KBM-7 (cell line): ENCODE measurements at places on chromosomes 11 and 22.

GRCh38 chr22:39622881-39623367 is 52.4 kb downstream of the CACNA1I start:
- DNase-seq: peak; percentile 41

DNA sequence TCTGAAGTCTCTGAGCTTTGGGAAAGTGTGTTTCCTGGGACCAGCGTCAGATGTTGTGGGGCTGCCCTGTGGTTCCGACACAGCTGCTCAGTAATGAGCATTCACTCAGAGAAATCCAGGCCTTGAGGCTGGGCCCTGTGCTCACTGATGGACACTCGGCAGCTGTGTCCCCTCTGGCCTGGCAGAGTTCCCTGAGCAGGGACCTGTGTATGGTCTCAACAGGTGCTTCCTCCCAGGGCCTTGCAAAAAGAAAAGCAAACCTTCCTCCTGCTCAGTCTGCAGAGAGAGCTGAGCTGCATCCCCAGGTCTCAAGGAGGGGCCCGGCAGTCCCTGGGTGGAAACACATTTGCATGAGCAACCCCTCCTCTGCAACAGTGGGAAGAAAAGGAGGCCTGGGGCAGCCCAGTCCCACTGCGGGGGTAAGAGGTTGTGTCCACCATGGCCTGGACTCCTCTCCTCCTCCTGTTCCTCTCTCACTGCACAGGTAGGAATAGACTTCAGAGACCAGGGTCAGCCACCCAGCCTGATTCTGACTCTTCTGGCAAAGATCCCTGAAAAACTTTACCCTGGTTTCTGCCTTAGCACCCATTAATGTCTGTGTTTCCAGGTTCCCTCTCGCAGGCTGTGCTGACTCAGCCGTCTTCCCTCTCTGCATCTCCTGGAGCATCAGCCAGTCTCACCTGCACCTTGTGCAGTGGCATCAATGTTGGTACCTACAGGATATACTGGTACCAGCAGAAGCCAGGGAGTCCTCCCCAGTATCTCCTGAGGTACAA is 131.2 kb downstream of the VPREB1 start:
- no peak for DNase-seq

GRCh38 chr11:117907276-117908108 is 21.7 kb downstream of the TMPRSS13 start:
- DNase-seq: peak; percentile 88

DNA sequence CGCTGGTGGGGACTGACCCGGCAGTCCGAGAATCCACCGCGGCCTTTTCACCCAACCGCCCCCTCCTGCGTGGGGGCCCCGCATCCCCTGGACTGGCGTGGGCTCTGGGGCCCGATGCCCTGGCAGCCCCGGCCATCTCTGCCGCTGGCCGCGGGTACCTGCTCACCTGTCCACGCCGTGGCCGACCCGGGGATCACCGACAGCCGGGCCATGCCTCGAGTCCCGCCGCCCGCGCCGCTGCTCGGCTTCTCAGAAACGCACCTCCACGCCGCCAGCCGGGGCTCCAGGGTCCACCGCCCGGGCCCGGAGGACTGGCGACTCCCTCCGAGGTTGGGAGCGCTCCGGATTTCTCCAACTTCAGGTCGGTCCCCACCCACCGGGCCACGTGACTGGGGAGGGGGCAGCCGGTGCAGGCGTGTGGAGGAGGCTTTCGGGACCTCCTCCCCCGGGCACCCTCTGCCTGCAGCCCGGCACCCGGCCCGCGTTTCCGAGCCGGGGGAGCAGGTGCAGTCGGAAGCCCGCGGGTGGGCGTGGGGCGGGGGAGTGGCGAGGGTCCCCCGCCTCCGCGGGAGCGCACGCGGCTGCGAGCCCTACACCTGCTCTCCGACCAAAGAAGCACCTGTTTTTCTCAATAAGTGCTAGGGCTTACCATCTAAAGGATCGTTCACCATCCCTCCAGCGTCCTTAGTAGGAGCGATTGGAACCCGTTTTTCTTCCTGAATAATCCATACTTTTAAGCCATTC is 554 bp upstream of the NRIP3 start:
- DNase-seq: no peak

DNA sequence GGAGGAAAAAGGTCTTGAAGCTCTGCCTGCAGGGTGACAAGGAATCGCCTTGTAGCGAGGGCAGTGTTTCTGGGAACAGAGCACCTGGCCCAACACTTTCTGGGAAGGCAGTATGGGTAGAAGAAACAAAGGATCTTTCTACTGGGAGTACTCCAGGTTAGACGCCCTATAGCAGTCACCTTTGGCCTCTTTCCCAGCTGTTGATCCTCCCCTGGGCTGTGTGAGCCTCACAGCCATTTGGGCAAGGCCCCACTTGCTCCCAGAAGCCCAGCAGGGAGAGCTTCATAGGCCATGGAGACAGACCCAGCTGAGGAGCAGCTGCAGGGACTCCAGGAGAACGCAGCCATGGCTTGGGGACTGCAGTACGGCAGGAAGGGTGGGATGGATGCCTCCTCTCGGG is 1.2 kb downstream of the SLCO2B1 start:
- no peak for DNase-seq

GRCh38 chr22:38267086-38267485 is 5.7 kb downstream of the TMEM184B start:
- DNase-seq: peak; percentile 83

GRCh38 chr11:17590463-17590862 is 43.4 kb downstream of the OTOG start:
- DNase-seq: no peak

DNA sequence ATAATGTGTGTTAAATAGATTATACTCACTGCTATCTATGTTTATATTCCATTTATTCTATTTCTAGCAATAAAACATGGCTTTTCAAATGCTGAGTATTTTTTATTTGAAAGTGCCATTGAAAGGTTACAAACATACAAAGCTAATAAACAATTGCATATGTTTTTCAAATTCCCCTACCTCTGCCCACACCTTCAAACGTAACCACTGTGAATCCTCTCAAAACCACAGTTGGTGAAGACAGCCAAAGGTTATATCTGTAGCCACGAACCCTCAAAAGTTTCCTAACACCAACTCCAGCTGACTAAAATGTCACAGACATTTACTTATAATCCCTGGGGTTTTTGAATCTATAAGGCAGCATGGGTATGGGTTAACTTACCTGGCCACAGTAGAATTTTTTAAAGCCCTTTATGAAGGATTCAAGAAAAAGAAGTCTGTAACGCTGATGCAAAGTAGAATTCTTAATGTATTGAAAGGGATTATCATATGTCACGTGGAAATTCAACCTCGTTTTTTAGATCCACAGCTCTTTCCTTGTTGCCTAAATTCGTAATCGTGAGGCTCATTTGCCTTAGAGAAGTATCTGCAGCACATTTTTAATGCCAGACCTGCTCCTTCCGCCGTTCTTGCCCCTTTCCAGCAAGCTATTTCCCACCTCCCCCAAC is 122.5 kb upstream of the ZC3H12C start:
- DNase-seq: no peak

GRCh38 chr11:121540627-121541026 is 87.9 kb upstream of the SORL1-AS1 start:
- DNase-seq: no peak

DNA sequence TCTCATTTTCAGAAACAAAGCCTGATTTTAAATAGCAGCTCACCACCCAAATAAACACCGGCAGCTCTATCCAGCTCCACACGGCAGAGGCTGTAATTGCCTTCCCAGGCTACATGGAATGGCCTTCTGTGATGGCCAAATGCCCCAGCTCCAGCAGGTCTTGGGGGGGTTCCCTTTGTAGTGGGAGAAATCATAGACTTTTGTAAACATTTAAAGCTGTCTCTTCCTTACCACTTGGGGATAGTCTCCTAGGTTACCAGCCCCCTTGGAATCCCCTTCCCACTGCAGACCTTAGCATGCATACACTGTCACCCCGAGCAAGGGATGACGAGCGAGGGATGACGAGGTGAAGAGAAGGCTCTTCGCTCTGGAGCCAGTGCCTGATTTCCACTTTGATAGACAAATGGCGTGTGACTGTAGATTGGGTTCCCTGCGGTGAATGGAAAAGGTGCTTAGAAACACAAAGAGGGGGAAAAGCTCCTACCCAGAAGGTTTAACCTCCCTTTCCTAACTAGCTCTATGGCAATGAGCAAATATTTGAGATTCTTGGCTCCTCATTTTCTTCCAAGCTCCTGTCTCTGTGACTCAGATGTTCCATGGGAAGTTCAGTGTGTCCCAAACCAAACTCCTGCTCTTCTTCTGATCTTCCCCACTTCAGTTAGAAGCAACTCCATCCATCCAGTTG is 108.0 kb upstream of the CADM1 start:
- DNase-seq: no peak

- no peak for DNase-seq
Measured at GRCh38 chr11:37509506-37509905, 911.5 kb upstream of the RAG2 start.

DNA sequence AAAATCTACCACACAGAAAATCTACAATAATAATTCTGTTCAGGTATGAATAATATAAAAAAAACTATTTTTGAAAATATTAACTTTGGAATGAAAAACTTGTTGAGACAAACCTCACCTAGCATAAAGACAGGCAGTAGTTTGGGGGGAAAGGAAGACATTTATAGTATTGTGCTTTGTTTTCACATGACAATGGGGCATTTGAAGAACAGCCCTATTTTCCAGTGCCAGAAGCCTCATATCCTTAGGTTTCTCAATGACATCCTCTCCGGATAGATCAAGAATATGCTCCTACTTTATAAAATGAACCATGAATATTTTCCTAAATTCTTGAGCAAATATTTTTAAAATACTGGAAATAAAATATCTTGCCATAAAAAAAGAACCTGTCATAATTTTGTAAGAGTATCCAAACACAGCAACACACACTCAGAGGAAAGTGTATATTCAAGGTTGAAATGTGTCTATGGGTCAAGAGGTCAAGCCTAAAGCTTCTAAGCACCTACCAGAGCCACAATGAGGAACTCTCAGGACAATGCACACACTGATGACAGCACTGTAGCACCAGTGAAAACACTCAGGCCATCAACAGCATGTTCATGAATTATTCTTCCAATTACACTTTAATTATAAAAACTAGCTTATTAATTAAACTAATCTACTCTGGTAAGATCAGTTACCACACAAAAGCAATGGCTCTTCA is 68.7 kb downstream of the MRTFA start:
- no peak for DNase-seq

- no peak for DNase-seq
Measured at GRCh38 chr11:57479911-57480310, 19.6 kb downstream of the RTN4RL2 start.

GRCh38 chr22:31915586-31915985 is 28.7 kb upstream of the YWHAH start:
- DNase-seq: no peak

DNA sequence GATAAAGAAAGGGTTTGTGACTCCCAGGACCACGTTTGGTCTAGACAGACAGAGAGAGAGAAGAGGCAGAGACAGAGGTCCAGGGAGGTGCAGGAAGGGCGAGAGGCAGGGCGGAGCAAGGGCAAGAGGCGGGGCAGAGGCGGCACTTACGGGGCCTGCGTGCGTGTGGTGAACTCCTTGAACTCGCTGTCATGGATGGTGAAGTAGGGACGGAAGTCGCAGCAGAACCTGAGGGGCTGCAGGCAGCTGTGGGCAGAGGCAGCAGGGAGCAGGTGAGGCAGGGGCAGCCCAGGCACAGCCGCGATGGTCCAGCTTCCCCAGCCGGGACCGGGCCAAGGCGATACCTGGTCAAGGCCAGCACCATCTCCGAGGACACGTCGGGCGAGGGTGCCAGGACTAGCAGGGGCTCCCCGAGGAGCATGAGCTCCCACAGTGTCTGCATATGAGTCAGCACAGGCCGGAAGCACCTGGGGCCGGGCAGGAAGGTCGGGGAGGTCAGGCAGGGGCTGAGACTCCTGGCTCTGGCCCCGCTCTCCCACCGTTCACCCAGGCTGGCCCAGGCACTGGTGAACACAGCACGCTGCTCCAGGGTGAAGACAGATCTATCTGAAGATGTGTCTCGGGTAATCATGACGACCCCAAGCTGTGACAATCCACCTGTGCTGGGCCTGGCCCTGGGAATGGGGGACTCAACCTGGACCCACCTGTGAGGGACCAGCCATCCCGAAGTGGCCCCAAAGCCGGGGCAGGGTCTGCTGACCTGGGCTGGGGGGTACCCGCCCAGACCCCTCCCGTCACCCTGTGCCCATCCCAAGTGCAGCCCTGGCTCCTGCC is 7.2 kb upstream of the PLXNB2 start:
- DNase-seq: peak; percentile 95

DNA sequence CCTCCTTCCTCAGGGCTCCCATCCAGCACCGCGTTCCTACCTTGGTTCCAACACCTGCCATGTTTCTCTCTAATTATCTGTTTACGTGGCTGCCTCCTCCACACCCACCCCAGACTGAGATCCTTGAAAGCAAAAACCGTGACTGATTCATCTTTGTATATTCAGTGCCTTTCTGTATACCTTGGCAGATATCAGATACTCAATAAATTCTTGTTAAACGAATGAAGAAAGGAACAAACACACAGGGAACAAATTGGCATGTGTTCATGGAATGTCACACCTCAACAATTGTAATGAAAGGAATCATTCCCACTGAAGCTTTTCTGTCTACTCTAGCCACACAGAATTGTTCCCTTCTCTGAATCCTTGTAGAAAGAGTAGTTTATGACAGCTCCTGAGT is 20.4 kb upstream of the LRRC55 start:
- no peak for DNase-seq

- no peak for DNase-seq
Measured at GRCh38 chr11:69645801-69646492, 5.0 kb downstream of the CCND1 start.

DNA sequence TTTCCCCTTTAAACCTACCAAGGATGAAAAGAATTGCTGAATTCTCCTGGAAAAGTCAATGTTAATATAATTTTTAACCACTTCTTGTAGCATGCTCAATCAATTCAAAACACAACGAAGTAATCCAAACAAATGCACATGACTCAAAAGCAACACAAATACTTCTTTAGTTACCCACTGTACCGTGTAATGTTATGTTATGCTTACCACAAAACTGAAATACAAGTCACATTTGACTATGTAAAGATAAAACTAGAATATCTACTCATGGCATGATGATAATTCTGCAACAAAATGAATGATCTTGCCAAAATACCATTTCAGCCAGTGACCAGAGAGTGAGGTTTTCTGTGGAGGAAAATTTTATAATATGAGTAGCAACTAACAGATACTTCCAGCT is 587.0 kb downstream of the DLG2 start:
- no peak for DNase-seq
